ENCODE measurements at places on chromosomes 5 and 9.

DNA sequence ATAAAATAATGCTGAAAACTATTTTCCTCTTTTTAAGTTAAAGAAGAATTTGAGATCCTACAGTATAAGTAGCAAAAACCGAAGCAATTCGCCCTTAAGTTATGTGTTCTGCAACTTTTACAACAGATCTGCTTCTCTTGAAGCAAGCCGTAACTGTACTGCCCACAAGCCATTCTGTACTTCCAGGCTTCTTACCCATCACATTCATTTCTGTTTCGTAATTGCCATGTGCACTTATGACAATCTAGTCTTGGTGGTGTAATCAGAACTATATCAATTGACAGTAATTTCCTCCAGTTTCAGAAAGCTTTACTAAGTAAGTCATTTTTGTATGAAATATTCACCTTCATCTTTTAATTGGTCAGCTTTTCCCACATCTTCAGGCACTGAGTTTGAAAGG lies 13.8 kb downstream of the SGTB start:
- DNase-seq = no peak

DNA sequence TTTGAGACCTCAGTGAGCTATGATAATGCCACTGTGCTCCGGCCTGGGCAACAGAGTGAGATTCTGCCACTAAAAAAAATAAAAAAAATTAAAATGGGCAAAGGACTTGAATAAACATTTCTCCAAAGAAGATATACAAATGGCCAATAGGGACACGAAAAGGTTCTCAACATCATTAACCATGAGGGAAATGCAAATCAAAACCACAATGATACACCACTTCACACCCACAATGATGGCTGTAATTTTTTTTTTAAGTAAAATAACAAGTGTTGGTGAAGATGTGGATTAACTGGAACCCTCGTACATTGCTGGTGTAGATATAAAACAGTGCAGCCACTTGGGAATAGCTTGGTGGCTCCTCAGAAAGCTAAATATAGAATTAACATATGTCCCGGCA lies 68.0 kb downstream of the SIL1 start:
- no peak for DNase-seq

- peak; percentile 81 for DNase-seq
These were observed 95.8 kb downstream of the CFAP90 start for GRCh38 chr5:7754997-7755596.

DNA sequence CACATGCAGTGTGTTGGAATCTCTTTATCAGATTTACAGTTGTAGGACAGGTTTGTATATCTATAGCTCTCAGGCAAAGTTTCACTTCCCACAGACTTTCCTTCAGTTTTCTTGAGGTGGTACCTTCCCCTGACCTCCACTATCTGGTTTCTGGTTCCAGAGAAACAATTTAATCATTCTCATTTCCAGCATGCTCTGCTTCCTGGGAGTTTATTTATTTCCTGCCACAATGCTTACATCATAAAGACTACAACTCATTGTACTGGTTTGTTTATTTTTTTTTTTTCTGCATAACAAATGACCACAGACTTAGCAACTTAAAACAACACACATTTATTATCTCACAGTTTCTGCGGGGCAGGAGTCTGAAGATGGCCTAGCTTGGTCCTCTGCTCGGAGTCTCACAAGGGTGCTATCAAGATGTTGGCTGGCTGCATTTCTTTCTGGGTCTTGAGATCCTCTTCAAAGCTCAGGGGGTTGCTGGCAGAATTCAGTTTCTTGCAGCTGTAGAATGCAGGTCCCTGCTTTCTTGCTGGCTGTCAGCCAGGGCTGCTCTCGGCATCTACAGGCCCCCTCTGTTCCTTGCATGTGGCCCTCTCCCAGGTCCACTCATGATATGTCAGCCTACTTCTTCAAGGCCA lies 247.7 kb downstream of the ENC1 start:
- no peak for DNase-seq

DNA sequence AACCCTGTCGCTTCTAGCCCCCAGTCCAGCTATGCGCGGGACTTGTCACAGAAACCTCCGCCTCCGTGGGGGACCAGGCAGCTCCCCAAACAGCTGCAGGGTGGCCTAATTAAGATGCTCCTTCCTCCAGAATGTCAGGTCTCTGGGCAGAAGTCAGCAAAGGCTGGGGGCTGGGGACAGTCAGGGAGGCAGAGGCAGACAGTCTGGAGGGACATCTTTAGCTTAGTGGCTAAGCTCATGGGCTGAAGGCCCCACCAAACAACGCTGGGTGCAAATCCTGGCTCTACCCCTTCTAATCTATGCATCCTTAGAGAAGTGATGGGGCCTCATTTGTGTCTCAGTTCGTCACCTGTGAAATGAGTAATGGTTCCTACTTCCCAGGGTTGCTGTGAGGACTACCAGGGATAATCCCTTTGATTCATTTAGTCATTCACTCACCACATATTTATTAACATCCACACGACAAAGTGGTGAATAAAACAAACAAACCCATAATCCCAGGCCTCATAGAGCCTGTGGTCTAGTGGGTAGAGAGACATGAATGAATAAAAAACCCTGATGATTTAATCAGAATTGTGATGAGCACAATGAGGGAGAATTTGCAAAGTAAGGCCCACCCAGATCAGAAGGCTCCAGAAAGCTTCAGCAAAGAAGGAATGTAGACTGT lies 20.2 kb upstream of the MED27 start:
- DNase-seq = no peak

- no peak for DNase-seq
These were observed 22.1 kb downstream of the FAM240B start for GRCh38 chr9:38697776-38698300.

- no peak for DNase-seq
These were observed 9.9 kb upstream of the PFDN1 start for GRCh38 chr5:140312791-140313189.

- DNase-seq = no peak
These were observed 118.5 kb downstream of the DAB2IP start for GRCh38 chr9:121769939-121770338.

DNA sequence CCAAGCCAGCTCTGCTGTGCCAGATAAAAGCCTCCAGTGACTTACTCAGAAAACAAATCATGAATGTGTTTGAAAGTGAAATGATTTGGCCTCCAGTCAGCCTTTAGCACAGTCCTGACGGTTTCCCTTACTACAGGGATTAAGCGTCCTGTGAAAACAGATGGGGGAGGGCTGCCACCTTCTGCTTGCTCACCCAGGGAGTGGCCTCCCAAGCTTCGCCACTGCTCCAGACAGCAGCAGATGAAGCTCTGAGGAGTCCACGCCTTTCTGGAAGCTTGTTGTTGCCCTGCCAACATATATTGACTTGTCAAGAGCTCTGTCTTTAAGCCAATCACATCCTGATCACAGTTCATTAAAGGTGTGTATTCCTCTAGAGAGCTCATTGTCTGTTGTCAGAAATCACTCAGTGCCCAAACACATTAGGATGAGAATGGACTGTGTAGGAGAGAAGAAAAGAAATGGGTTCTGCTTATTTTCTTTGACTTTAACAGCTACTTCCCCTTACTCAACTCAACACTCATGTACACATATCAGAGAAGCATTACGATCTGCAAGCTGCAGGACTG lies 4.9 kb upstream of the FYB1 start:
- DNase-seq = no peak

DNA sequence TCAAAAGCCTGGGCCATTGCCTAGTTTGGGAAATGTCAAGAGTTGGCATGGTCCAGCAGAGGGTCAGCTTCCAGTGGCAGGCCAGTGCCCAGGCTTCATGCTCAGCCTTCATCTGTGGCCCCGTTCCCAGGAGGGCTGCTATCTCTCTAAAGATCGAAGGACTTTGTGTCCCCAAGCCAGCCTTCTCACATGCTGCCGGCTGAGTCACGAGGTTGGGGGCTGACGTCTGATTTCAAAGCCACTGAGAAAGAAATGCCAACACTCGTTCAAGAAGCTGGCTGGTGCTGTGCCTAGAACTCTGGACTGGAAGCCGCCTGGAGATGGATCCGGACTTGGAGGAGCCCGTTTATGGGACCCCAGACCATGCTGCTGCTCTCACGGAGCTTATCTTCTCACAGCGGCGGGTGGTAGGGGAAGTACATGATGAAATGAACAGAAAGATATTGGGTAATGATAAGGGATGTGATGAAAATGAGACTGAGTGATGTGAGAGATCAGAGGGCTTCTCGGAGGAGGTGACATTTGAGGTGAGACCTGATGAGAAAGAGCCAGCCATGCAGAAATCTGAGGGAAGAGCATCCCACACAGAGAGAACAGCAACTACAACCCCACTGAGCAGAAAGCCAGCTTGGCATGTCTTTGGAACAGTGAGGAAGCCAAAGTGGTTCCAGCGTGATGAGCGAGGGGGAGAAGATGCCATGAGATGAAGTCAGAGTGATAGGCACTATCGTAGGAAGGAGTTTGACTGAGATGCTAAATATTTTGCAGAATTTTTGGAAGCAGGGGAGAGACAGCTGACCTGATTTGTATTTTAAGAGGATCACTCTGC lies 54.9 kb upstream of the BOD1 start:
- DNase-seq = no peak

GRCh38 chr5:172404746-172405145 lies 49.6 kb downstream of the SH3PXD2B start:
- no peak for DNase-seq

- DNase-seq = no peak
These were observed 355.3 kb downstream of the BNC2 start for GRCh38 chr9:16515207-16515606.

GRCh38 chr5:147286296-147286695 lies 51.5 kb downstream of the STK32A start:
- DNase-seq = no peak

DNA sequence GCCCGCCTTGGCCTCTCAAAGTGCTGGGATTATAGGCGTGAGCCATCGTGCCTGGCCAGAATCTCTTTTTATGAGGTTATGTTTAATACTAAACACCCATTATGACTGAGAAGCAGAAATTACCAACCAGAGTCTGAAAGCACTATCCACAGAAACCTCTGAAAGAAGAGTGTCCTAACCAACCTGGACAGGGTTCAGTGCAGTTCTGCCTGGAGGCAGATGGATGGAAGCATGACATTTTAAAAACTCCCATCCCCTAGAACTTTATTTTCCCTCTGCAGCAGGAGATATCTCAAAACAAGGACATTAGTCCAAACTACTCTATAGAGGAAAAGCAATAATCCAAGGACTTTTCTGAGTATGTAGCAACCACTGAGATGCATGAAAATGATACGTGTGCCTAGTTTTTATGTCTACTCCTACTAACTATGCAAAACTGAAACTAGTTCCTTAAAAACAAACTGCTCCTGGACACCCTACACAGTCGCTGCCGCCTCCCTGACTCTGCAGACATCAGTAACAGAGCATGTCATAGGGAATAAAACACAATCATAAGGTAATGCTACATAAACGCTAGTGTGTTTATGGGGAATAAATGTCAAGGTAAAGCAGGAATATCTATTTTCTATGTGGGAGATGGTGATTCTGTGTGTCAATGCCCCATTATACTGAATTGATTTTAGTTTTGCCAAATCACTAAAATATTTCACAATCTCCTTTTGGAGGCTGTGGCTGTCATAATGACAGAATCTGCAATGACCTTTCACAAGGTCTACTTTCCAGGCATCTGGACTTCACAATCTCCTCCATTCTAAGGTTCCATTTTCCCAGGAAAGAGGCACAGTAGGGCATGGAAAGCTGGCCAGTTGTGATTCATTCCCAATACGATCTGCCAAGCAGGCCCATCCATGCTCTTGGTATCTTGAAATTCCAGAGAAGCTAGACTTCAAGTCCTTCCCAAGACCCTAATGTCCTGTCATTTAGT lies 122.8 kb downstream of the SIL1 start:
- DNase-seq = no peak

DNA sequence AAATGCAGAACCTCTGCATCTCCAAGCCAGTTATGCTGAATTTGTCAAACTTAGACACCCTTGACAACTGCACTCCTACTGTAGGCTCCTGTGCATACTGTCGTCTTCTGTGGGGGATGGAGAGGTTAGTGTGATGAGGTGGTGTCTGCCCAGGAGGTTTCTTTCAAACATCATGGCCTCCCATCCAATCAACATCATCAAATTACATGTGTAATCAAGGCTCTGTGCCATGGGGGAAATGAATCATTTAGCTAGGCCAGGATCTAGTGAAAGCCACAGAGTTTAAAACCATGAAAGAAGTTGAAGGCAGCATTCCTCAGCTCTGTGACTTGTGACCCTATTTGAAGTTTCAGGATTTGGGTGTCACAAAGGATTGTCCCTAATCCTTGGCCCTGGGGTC lies 240.6 kb downstream of the MARCHF11 start:
- DNase-seq = no peak

Measured in NCI-H1930 (cell line).